ENCODE measurements at places on chromosomes 6 and 20.
A peak's percentile ranks its signal among the peaks of the same experiment; 100 is the strongest.

GRCh38 chr6:104638841-104639290 lies 220.9 kb downstream of the HACE1 start:
- no peak for DNase-seq

DNA sequence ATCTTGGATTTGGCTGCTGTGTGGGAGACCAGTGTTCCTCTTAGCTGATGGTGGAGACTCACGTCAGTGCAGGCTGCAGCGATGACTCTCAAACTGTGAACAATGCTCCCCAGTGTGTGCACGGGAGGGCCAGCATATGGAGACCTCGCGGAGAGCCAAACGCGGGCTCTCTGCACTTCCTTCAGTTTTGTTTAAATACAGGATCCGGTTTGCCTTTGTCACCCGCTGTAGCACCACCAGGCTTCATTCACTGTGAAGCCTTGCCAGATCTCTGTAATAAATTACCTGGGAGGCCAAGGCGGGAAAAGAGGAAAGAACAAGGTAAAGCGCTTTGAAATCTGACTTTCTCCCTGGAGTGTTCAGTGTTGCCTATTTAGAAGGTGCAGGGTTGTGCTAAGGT lies 30.7 kb upstream of the TMEM14A start:
- DNase-seq: no peak

- no peak for DNase-seq
These were observed 26.5 kb downstream of the HEBP2 start for GRCh38 chr6:138430361-138431145.

GRCh38 chr6:92587525-92587924 lies 831.8 kb downstream of the EPHA7 start:
- DNase-seq: no peak

DNA sequence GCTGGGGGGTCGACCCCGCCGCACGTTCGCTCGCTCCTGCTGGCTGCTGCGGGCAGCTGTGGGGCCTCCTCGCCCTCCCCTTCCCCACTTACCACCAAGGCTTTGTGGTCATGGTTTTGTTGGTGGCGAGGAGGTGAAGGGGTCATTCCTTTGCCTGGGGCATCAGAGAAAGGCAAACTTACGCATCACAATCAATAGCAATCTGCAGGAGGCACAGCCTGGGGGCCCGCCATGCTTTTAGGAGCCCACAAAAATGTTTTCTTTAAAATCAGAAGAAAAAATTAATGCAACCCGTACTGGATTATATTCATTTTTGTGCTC lies 137.0 kb downstream of the IMPG1 start:
- DNase-seq: no peak

DNA sequence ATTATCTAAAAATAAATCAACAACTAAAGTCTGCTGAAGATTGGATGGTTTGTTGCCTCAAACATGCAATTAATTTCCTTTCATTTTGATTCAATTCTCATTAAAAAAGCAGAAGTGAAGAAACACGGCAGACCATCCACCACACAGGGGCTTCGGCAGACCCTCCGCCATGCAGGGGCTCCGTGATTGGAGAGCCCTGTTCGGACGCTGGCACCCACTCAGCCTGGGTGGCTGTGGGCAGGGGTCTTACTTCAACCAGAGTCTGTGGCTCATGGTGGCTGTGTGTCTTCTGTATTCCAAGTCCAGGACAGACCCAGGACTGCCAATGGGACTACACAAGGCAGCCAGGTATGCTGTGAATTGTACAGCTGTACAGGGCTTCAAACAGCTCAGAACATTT lies 86.9 kb upstream of the FRMD1 start:
- no peak for DNase-seq

DNA sequence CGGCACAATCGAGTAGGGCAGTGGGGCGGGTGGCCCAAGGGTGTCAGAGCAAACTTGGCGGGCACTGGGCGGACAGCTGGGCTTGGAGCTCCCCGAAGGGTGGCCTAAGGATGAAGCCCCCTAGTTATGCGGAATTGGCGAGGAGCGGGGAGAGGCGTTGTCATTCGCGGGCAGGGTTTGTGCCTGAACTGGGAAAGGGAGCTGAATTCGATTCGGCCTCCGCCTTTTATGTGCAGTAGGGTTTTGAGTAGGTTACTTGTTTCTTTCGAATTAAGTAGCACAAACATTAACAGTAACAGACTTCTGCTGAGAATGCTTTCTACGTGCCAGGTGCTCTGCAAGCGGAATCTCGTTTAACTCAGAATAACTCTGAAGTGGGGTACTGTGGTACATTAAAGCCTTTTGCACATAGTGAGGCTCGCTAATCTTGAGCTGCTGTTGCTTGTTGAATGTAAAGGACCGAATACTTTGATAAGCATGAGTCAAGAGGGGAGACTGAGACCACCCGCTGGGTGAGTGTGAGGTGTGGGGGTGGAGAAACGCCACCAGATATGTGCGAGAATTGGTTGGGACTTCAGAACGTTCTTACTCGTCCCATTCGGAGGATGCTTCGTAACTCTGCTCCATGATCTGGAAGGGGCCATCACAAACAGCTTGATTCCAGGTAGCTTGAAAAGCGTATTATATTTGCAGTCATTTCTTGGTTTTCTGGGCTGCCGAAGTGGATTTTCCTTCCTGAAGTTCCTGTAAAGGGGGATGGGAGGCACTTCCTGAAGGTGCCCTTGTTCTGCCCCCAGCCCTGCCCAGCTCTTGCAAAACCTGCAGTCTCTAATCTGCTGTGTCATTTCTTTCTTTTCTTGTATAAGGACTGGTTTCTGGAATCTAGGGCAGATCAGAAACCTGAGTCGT lies 833 bp downstream of the RAB5IF start:
- DNase-seq: no peak

DNA sequence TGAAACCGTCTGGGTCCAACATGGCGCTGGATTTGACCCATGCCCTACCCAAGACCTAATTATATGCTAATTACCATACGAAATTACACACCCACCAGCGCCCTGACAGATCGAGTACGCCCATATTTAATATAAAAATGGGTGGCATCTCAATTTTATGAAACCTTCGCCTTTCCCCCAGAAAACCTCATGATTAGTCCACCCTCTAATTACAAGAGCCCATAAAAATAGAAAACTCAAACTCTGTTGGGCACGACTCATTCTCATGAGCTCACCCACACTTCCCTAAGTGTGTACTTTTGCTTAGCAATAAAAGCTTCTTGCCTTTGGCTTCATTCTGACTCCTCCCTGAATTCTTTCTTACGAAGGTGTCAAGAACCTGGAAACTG lies 136.4 kb downstream of the OR2B2 start:
- no peak for DNase-seq

GRCh38 chr6:72217626-72218025 lies 331.3 kb downstream of the RIMS1 start:
- no peak for DNase-seq

DNA sequence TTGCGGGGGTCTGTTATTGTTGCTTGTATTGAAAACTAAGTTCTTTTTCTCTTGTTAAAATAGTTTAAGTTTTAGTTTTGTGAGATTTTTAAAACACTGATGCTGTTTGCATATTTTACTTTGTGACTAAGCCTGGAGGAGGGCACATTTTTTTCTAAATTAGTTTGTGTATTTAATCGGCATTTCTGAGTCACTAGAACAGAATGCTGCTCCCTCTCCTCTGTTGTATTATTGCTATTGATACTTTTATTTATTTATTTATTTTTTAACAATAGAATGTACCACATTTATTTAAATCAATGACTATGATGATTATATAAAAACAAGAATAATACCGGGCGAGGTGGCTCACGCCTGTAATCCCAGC lies 5.1 kb upstream of the FAM50B start:
- DNase-seq: no peak

DNA sequence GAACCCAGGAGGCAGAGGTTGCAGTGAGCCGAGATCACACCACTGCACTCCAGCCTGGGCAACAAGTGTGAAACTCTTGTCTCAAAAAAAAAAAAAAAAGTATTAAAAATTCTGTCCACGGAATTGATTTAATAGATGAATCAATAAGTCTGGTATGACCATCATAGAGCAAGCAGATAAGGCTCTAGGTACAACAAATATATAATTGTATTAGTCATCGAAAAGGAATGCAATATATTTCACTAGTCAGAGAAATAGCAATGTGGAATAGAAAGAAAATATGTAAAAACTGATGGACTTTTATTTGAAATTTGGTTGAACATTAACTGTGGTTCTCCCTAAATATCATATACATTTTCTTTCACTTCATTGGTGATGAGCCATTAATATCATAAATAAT lies 476.8 kb upstream of the AGPAT4 start:
- DNase-seq: no peak

GRCh38 chr20:62021793-62022385 lies 43.8 kb downstream of the TAF4 start:
- no peak for DNase-seq

GRCh38 chr6:81326881-81327561 lies 425.5 kb downstream of the TENT5A start:
- no peak for DNase-seq

GRCh38 chr20:12012241-12013222 lies 94.8 kb downstream of the BTBD3 start:
- peak; percentile 76 for DNase-seq

DNA sequence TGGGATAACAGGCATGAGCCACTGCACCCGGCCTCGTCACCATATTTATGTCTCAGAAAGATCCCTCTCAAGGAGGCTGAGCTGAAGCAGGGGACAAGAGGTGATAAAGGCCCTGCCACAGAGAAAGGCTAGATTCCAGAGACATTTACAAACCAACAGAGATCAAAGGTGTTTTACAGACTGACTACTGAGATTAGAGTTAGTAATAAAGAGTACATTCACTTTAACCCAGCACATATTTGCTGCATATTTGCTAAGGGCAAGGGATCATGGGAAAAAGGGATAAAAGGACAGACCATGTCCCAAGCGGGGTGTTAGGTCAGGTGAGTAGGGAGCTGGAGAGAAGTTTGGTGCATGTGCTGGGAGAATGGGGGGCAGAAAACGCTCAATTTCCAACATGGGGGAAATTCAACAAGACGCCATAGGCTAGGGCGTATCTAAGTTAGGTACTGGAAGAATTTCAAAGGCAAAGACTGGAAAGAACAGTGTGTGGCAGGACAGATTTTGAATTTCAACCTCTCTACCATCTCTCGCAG lies 43.8 kb upstream of the SEC63 start:
- no peak for DNase-seq

DNA sequence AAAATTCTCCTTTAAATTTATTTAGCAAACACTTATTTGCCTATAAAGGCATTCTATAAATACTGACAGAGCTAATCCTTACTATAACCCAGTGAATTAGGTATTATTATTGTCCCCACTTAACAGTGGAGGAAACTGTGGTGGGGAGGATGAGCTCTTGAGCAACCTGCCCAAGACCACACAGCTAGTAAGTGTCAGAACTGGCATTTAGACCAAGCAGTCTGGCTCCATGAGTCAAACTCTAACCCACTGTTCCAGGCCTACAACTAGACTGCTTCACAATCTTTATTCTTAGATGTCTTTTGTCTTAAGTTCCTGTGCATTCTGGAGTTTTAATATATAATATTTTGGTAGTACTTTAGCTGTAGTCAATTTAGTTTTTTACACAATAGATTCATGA lies 530.8 kb downstream of the BCKDHB start:
- DNase-seq: no peak

- no peak for DNase-seq
These were observed 773.4 kb downstream of the KIF16B start for GRCh38 chr20:15799871-15800270.

DNA sequence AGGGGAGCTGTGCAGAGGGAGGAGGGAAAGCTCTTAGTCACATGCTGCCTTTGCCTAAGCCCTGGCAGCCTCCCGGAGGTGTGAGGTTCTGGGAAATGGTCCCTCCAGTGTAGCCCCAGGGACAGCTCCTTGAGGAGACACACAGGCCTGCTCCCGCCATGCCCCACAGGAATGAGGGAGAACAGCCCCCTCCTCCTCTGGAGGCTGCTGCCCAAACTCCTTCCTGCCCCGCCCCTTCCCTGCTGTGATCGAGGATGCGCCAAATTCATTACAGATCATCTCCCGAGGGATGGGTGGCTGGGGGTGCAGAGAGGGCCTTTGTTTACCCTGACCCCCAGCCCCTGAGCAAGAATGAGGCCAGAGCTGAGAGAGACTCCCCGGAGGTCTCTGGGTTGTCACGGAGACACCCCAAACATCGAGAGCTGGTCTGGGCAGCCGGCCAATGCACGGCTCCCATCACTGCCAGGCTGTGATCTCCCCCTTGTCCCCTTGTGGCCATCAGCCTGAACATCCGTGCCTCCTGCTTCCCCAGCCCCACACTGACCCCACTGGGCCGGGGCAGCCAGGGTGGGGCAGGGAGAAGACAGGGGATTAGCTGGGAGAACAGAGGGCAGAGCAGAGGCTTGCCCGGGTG lies 8.4 kb downstream of the CYP21A2 start:
- no peak for DNase-seq

DNA sequence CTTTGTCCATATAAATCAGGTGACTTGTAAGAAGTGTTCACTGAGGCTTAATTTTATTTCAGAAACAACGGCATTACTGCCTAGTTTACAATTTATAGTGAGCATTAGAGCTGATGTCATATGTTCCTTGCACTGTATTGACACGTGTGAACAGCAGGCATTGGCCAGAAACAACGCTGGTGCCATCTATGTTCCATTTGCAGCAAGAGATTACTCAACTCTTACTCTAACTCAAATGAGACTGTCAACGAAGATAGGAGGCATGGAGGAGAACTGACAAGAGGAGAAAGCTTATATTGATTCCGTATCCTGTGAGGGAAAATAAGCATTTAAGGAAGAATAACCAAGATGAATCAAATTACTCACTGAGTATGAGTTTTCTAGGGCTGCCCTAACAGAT lies 48.4 kb downstream of the MTFR2 start:
- no peak for DNase-seq

DNA sequence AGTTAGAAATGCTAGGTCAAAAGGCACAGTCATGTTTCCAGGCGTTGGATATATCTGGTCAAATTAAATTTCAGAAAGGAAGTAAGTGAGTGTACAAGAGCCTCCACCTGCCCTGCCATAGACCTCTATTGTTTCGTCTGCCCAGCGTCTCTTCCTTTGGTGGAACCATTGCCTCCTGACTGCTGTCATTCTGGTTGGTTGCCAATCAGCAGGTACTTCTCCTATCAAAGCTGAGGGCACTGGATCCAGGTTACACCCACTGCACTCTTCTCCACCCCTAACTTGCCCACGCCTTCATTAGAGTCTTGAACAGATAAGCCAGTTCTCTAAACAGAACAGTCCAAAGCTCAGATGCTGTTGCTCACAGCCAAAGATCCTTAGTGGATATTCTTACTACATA lies 2.6 kb upstream of the WFDC5 start:
- no peak for DNase-seq

DNA sequence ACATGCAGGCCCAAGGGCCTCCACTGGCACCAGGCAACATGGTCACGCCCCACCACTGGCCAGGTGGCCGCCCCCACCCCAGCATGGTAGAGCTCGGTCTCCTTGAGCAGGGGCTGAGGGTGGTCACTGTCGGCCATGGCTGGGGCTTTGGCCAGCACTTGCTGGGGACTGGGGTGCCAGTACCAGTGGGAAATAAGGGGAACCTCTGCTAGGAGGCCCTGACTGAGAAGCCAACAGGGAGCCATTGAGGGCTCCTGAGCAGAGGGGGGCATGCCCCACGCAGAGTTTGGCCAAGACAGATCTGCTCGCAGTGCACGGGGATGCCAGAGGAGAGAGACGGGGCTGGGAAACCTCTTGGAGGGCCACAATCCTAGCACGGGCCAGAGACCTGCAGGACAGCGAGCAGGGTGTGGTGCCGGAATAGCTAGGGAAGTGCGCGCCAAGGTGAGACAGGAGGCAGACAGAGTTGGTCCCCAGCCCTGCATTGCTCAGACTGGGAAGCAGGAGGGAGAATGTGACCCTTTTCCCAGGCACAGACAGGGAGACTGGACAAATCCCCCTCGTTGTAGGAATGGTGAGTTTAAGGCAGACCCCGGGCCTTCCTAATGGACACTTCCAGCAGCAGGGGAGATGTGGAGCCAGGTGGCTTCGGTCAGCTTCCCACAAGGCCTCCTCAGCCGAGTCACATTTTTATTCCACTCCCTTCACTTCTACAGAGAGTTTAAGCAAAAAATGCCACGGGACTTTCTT lies 179.0 kb upstream of the CST7 start:
- DNase-seq: no peak

Measured in HEK293T (cell line).